ENCODE measurements at places on chromosomes 6 and 20.

GRCh38 chr6:111522393-111523020, 39.5 kb upstream of the REV3L start:
- no peak for DNase-seq

GRCh38 chr20:41526327-41526726, 91.8 kb downstream of the CHD6 start:
- no peak for DNase-seq

DNA sequence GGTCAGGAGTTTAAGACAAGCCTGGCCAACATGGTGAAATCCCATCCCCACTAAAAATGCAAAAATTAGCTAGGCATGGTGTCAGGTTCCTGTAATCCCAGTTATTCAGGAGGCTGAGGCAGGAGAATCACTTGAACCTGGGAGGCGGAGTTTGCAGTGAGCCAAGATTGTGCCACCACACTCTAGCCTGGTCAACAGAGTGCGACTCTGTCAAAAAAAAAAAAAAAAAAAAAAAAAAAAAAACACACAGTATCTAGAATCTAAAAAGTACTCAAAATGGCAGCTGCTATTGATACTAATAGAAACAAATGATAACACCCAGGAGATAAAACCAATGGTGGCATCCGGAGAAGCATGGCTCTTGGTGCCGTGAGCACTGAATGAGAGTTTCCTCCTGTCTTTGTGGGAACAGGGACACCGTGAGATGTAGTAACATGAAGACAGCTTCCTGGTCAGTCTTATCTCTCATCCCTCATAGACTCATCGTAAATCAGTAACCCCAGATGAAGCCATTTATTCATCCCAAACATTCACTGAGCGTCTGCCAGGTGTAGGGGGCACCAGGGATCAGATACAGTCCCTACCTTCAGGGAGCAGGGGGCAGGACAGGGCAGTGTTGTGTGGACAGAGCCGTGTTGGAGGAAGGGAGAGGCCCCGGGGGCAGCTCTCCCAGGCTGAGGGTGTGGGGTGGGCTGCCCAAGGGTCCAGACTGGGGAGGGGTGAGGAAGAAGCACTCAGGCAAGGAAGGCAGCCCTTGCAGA, 66.1 kb downstream of the SYNJ2 start:
- no peak for DNase-seq

DNA sequence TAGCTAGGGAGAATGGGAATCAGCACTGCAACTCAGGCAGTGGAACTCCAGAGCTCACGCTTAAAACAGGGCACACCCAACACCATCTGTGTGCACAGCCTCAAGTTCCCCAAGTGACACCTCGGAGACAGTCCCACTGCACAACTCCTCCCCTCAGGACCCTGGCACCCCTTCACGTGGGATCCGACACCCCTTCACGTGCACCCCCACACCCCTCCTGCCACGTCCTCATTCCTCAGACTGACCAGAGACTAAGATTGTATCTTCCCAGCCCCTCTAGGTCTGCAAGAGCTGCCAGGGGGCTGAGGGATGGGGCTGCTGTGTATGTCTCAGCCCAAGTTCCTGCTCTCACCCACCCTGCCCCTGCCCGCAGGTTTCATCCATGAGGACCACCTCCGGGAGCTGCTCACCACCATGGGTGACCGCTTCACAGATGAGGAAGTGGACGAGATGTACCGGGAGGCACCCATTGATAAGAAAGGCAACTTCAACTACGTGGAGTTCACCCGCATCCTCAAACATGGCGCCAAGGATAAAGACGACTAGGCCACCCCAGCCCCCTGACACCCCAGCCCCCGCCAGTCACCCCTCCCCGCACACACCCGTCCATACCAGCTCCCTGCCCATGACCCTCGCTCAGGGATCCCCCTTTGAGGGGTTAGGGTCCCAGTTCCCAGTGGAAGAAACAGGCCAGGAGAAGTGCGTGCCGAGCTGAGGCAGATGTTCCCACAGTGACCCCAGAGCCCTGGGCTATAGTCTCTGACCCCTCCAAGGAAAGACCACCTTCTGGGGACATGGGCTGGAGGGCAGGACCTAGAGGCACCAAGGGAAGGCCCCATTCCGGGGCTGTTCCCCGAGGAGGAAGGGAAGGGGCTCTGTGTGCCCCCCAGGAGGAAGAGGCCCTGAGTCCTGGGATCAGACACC, 7.6 kb downstream of the MYL9 start:
- DNase-seq, result no peak
